ENCODE measurements at places on chromosomes 1 and 21.

DNA sequence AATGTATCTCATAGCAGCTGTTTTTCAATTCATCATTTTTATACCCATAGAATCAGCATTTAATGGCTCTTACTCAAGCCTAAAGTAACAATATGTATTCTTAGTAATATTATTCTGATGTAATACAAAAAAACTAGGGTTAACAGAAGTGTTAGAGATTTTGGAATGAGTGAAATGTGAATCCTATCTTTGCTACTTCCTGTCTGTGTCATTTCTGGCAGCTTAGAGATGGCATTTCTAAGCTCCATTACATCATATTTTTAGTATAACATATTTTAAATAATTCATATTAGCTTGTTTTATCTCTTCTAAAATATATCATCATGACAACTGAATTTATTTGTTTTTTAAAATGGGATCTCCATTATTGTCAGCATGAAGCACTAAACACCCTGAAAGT, 90.2 kb downstream of the LRRC7 start:
- no peak for DNase-seq

DNA sequence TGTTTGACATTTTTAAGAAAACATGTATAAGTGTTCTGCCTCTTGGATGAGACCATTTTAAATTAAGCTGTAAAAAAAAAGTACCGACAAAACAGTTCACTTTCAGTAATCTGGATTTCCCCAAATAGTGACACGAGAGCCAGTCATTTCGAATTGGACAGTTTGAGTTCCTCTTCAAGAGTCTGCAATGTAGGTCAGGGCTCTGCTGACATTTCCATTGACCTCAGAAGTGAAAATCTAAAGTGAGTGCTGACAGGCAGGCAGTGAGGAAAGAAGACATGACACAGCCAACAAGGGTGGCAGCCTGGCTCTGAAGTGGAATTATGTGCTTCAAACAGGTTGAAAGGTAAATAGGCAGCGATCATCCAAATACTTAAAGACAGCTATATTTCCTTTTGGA, at the start of gene IL23R:
Gene IL23R (plus strand): TSS at position 259 of the 400 bp plus-strand sequence. CDS start 1,667 bp downstream, outside the sequence.
- DNase-seq: no peak

GRCh38 chr1:56057466-56058405, 521.6 kb downstream of the PLPP3 start:
- no peak for DNase-seq

GRCh38 chr1:7374563-7375160, 396.4 kb upstream of the VAMP3 start:
- DNase-seq: no peak

DNA sequence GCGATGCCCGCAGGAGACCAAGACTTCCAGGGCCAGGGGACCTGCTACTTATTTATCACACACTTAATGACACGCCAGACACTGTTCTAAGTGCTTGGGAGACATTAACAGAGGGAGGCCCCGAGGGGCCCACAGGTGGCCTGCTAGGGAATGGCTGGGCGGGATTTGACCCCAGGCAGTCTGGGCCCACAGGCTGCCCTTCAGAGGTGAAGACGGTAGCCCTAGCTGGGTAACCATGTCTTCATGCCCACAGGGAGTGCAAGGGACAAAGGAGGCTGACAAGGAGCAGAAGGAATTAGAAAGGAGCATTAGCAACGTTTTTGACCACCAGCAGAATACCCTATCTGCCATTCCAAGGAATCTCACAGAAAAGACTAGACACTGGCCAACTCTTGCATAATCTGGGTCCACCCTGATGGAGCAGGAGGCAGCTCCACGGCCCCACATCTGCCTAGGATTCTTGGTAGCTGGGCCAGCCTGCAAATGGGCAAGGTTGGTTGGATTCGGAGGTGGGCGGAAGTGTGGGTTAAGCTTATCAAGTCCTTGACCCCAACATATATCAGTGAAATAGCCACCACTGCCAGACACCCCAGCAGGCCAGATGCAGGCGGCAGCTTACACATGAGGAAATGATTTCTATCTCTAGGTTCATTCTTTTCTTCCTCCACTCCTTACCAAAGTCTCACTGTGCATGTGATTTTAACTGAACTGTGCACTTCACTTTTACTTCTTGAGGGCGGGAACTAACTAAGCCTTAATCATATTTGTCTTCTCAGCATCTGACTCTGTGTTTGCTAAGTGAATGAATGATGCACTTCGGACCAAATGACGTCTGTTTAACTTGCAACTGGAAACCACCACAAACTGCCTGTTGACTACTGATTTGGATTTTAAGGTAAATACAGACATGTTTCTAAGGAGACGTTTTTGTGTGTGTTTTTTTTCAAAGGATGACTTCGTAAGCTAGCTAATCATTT, 3.4 kb upstream of the ETS2 start:
- no peak for DNase-seq

DNA sequence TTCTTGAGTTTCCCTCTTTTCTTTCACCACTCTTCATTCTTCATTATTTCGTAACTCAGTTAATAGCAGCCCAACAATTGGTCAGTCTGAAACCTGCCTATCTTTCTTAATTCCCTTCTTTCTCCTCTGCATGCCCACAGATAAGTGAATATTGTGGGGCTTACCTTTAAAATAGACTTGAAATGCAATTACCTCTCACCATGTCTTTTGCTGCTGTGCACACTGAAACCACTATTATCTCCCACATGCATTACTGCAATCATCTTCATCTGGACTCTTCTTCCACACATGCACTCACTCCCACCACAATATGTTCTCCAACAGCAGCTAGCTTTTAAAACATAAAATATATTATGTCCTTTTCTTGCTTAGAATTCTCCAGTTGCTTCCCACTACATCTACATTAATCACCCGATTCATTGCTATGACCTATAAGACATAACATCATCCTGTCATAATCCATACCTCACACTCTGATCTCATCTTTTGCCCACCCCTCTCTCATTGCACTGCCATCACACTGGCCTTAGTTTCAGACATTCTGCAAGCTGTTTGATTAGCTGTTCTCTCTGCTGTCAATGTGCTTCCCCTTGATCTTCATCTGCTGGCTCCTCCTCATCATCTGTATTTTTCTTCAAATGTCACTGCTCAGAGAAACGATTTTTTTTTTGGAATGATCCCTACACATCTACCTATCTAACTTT, 304.8 kb downstream of the PTPRC start:
- no peak for DNase-seq

DNA sequence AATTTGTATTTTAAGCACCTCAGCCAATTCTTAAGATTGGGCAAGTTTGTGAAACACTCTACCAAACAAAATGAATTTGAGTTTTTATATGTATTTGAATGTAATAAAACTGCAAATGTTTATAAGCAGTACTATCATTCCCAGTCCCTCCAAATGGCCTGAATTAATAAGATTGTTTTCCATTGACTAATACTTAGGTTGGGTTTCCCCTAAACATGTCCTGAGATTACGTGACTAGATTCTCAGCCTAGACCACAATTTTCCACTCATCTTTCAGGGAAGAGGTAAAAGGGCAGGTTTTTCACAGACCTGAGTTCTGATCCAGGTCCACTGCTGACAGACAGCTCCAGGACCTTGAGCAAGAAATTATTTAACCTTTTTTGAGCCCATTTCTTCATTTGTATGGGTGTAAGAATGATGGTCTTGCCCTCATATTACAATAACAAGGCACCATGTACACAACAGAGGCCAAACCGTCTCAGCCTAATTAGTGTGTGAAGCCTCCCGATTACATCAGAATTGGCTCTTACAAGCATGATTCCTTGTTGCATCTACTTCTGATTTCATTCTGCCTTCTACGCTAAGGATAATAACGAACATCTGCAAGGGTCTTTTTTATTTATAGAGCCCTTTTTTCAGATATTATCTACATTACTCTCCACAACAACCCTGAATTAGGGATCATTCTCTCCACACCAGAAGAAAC, 51.2 kb downstream of the BEND5 start:
- no peak for DNase-seq

GRCh38 chr1:17563494-17564281, 24.2 kb downstream of the ARHGEF10L start:
- no peak for DNase-seq

- DNase-seq: no peak
These were observed 521 bp upstream of the ZBED6 start for GRCh38 chr1:203794764-203795440.

DNA sequence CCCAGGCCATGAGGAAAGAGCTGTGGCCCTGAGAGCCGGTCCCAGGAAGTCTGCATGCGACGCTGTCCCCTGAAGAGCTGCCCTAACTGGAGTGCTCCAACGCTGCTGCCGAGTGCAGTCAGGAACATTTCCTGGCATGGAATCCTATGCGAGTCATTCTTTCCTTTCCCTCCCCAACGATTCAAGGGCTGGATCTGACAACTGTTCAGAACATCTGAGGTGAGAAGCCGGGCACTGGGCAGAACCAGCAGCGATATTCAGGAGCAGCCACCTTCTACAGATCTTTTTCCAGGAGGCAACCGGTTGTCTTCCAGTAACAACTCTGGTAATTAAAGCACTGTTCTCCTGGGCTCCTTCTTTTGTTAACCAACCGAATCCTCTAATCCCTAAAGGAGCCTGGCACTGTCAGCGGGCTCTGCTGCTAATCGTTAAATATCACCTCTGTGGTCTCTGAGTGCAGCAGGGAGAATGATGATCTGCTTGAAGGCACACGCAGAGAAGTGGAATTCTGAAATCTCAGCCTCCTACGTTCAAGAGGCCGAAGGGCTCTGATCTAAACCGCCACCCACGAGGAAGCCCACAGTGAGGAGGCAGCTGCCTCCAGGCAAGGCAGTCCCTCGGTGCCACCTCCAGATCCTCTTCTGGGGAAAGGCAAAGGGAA, 55.8 kb downstream of the SLC45A1 start:
- no peak for DNase-seq

DNA sequence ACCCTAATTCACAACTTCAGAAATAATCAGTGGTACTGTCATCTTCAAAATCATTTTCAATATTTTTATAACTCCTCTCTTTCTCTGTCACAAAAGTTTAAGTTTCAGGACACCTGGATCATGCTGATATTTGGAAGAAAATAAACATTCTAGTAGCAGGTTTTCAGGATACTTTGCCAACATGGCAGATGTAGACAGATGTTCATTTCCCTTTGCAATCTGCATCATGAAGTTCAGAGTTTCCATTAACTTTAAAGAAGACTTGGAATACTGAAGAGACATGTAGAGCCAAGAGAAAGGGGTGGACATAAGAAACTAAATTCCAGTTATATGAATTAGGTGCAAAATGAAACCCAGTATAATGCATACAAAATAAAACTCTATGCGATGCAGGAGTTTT, 218.1 kb downstream of the USH2A start:
- no peak for DNase-seq

DNA sequence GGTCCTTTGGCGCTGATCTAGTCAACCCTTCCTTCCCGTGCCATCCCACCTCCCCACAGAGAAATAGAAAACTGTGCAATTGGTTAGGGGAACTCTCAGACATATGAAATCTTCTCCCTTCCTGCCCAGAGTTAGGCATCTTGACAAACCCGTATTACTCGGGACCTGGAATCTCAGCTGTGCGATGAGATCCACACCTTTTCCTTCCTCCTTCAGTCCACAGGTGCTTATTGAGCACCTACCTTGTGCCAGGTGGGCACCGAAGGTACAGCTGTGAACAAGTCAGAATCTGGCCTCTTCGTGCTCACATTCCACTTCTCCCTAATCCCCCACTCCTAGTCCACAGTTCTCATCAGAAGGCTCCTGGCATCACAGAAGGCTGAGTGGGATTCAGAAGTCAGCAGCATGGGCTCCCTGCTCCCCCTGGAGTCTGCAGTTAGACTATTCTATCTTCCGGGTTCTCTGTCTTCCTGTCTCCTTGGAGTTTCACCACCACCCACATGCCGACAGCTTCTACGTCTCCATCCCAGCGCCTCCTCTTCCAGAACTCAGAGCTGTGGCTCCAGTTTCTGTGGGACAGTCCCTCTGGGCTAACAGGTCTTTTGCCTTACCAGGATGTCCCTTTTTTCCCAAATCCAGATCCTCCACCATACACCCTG, 23.0 kb downstream of the KNCN start:
- no peak for DNase-seq

GRCh38 chr1:167093846-167094516, at the start of gene STYXL2:
STYXL2 (plus strand) TSS chr1:167094075; CDS start chr1:167094850, 775 bp downstream.
- DNase-seq: no peak

- DNase-seq: no peak
These were observed 419.5 kb upstream of the DEPDC1 start for GRCh38 chr1:68916221-68916902.

DNA sequence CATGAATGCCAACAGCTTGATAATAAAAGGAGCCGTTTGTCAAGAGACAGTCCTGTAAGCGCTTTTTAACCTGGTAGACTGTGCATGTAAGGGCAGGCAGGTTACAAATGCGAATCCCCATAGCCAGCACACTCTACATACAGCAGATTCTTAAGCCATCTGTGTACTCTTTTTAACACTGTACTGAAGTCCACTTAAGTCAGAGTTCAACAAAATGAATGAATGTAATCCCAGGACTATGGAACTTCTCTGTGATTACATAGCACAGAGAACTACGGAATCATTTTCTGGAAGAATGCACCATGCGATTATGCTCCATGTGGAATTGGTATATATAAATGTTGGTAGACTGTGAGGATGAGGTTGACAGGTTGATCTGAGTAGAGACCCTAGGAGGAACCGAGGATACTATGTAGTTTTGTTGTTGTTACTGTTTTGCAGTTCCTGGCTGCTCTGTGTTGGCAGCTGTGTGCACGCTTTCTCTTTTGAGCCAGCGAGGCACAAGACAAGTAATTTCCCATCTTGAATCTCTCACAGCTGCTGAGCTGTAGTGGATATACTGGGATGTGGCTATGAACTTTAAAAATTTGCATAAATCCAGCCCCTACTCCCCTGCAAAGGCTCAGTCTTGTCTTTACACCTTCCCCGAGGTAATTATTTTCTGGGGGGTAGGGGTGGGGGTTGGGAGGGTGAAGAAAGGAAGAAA, 21.9 kb downstream of the LRRC8D start:
- DNase-seq: no peak

DNA sequence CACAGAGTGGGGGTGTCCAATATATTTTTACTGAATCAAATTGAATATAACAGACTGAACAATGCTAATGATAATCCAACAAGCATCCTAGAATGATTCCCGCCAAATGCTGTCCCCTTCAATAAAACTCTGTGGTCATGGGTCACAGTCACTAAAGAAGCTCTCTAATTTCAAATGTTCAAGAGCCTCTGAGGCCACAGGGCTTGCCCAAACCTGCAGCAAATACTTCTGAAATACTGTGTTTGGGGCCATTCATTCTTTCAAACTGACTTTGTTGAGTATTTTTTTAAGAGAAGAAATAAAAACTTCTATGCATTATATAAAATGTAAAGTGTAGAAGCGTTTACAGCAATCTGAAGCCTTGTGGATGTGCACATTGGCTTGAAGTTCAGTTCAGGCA, 7.6 kb upstream of the BEND5 start:
- no peak for DNase-seq

DNA sequence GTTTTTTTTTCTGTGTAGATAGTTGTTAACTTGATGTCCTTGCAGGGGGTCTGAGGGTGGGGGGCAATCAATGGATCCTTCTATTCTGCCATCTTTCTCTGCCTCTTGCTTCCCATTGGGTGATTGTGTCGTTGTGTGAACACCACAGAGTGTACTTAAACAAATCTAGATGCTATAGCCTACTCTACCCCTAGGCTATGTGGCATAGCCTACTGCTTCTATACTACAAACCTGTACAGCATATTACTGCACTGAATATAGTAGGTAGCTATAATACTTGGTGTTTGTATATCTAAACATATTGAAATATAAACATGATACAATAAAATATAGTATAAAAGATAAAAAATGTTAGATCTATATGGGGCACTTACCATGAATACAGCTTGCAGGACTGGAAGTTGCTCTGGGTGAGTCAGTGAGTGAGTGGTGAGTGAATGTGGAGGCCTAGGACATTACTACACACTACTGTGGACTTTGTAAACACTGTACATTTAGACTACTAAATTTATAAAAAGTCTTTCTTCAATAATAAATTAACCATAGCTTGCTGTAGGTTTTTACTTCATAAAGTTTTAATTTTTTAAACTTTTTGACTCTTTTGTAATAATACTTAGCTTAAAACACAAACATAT, 105.4 kb downstream of the CENPF start:
- DNase-seq: no peak

Measured in stimulated activated CD8-positive, alpha-beta memory T cell treated with anti-CD3 and anti-CD28 coated beads, Interleukin-4, amount 100 ng/mL, for 1 hour (primary cell).